Activated CD8-positive, alpha-beta T cell treated with anti-CD3 and anti-CD28 coated beads, Interleukin-2, amount 10 ng/mL, durations not matched to agents 7 days and 5 days (primary cell): ENCODE measurements at places on chromosomes 7 and 10.

GRCh38 chr7:76069238-76069638 is 21.3 kb downstream of the MDH2 start:
- DNase-seq: no peak

GRCh38 chr7:14395860-14396259 is 406.4 kb upstream of the ETV1 start:
- DNase-seq: no peak

- no peak for DNase-seq
Measured at GRCh38 chr10:43854007-43854406, 205.3 kb upstream of the ZNF32 start.

- no peak for DNase-seq
Measured at GRCh38 chr7:118511146-118511545, 286.6 kb downstream of the ANKRD7 start.

GRCh38 chr7:74252893-74253292 is 1.3 kb downstream of the RFC2 start:
- no peak for DNase-seq

- DNase-seq: no peak
Measured at GRCh38 chr7:88465600-88465999, 158.9 kb upstream of the STEAP4 start.

GRCh38 chr7:140923358-140924006 is 1.2 kb downstream of the BRAF start:
- no peak for DNase-seq

DNA sequence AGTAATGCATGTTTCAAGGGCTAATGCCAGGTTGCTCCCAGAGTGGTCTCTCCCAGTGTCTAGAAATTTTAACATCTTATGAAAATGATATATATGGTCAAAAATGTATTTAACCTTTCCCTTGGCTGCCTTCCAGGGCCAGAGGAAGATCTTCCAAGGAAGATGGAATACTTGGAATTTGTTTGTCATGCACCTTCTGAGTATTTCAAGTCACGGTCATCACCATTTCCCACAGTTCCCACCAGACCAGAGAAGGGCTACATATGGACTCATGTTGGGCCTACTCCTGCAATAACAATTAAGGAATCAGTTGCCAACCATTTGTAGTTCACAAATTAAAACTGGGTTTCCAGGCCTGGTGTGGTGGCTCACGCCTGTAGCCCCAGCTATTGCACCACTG is 9.0 kb downstream of the GATAD1 start:
- DNase-seq: no peak

- no peak for DNase-seq
Measured at GRCh38 chr10:127587668-127588365, 38.7 kb downstream of the NPS start.

DNA sequence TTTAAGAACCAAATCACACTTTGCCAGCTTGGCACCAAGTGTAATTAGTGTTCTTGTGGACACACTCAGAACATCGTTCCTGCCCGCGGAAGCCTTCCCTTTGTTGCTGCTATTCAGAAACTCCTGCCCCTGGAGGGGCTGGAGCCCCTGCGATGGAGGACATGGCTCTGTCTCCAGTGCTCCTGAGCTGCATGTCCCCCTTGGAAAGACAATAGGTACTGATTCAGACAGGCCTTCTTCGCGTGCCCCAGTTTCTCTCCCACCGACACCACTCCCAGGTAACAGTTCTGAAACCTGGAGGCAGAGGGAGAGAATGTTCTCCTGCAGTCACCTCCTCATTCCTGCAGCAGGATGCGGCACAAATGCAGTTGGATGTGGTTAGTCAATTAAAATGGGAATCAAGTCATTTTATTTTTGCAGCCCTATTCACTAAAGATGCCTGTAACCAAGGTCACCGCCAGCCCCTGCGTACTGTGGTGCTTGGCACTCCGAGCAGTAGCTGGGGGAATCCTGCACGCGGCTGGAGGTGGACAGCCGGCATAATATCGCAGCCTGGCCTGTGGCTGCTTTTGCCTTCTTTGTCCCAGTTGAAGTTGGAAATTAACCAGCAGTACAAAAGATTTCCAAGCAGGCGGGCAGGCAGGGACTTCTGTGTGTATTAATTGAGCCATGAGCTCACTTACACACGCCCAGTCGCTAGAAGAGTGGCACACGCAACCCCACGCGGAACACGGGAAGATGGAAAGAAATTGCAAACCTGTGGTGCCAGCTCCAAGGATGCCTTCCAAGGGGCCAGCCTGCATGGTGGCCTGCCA is 205.7 kb downstream of the EBF3 start:
- DNase-seq: no peak

DNA sequence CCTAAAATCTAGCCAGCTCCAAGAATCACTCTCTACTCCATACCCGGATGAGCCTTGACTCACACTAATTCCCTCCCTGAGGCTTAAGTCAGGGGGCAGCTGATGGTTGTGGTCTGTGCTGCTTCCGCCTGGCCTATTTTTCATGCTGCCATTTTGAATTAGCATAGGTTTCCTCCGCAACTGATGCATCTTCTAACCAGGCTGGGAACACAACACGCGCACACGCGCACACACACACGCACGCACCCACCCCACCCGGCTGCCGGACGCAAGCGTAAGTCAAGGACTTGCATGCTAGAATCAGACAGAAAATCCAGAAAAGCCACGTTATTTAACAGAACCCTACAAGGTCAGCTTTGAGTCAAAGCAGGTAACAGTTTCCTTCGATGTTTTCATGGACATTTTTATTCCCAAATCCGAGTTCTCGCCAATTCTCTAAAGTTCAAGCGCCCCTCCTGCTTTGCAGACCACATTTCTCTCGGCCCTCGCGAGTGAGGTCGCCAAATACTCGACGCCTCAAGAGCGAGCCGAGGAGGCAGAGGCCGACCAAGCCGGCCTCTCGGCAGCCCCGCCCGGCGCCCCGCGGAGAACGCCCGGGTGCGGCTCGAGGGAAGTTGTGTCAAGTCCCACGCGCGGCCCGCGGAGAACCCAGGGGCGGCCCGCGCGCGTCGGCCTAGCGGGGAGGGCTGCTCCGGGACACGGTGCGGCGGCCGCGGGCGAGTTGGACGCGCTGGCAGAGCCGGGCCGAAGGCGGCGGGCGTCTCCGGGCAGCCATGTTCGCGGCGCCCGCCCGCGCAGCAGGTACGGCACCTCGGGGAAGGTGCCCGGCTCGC is 961 bp downstream of the SCRN1 start:
- DNase-seq: peak; percentile 43

DNA sequence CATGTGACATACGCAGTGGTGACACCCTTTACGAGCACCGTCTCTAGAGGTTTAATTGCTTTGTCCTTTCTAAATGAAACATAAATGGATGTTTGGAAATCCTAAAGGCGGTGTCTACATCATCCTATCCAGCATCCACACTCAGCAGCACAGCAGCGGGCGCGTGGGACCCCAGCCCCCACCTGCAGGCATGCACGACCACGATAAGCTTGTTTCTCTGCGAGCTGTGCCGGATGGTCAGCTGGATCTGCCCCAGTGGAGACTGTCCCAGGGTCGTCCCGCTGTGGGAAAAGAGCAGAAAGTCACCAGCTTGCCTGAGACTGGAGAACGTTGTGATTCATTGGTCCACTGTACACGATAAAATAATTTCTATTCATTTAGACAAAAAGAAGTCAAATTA is 34.2 kb upstream of the NCAPG2 start:
- DNase-seq: no peak

DNA sequence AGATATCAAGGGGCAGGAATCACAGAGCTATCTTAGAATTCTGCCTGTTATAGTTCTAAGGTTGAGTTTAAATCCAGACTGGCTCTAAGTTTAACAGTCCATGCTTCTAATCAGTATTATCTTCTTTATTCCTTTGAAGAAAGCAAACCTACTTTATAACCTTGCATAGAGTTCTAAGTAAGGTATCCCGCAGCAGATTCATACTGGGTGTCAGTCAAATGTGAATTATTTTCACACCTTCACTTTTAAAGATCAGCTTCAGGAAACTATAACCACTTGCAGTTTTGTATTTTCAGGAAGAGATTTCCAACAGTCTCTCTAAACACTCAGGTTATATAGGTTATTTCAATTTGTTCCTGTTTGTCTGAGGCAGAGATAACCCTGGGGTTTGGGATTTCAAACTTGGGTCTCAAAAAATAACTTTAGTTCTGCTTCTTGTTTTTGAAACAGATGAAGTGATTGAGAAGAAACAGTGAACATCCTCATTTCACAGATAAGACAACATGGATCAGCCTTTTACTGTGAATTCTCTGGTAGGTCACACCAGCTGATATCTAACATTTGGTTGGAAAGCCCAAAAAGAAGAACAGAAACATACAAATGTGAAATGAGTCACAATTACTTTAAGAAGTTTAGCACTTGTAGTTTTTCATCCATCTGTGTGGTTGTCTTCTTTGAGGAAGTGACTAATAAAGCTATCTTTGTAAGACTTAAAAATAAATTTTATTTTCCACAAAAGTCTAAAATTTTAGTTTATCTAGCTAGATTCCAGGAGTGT is 21.4 kb downstream of the STAMBPL1 start:
- no peak for DNase-seq

GRCh38 chr10:101767966-101768790 is 7.7 kb downstream of the FGF8 start:
- DNase-seq: no peak

- DNase-seq: no peak
Measured at GRCh38 chr7:83365746-83366145, 203.1 kb upstream of the PCLO start.

DNA sequence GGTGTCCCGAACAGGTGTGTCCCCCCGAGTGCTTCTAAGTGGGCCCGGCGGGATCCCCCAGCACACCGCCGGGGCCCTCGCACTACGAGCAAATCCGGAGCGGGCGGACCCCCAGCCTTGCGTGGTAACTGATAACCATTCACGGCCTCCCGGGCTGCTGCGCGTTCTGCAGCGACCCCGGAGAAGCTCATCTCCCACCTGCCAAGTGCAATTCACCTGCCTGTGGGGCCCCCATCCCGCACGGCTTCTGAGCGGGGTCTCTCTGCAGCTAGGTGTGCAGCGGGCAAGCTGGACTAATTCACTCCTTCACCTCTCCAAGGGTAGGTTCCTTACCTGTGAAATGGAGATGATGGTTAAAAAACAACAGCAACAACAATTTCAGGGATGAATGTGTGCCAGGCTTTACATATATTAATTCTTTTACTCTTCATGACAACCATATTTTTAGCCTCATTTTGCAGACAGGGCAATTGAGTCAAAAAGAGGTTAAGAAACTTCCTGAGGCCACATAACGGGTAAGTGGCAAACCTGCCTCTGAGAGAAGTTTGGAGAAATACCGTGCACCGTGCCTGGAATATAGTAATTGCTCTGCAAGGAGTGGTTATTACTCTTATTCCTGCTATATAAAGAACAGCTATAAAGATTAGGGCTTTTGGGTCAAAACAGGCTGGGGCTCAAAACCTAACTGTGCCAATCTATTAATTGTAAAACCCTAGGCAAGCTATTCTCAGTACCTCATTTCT is 652 bp upstream of the PODXL start:
- no peak for DNase-seq

- no peak for DNase-seq
Measured at GRCh38 chr7:87000344-87000743, 59.1 kb downstream of the ELAPOR2 start.

DNA sequence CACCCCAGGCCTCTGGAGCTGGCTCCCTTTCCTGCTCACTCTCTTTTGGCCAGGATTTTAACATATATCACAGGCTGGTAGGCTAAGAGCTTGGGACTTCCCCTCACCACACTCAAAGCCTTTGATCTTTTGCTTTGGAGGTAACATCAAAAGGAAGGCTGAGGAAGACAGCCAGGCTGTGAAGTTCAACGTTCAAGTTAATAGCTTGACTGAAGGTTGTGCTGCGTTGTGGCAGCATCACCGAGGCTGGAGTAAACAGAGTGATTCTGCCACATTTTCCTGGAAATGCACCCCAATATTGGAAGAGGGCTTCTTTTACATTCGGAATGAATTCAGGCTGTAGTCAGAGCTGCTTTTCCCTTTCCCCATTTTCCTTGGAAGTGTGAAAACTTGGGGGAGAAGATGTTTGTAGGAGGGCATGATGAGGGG is 57.3 kb downstream of the TCF7L2 start:
- DNase-seq: peak; percentile 62

DNA sequence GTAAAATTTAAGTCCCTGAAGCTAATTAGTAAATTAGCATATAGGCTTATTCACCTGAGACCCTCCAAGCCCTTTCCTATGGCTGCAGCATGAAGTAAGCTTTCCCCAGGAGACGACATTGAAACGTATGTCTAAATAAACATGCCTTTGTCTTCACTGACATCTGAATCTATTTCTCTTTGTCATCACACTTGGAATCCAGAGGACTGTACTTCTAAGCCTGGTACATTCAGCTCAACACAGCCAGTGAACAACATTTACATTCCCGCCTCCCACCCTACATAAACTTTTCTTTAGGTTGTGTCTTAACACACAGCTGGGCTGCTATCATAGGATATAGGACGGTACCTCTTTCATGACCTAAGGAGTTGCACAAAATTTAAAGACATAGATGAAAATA is 414.4 kb downstream of the SFMBT2 start:
- DNase-seq: no peak

DNA sequence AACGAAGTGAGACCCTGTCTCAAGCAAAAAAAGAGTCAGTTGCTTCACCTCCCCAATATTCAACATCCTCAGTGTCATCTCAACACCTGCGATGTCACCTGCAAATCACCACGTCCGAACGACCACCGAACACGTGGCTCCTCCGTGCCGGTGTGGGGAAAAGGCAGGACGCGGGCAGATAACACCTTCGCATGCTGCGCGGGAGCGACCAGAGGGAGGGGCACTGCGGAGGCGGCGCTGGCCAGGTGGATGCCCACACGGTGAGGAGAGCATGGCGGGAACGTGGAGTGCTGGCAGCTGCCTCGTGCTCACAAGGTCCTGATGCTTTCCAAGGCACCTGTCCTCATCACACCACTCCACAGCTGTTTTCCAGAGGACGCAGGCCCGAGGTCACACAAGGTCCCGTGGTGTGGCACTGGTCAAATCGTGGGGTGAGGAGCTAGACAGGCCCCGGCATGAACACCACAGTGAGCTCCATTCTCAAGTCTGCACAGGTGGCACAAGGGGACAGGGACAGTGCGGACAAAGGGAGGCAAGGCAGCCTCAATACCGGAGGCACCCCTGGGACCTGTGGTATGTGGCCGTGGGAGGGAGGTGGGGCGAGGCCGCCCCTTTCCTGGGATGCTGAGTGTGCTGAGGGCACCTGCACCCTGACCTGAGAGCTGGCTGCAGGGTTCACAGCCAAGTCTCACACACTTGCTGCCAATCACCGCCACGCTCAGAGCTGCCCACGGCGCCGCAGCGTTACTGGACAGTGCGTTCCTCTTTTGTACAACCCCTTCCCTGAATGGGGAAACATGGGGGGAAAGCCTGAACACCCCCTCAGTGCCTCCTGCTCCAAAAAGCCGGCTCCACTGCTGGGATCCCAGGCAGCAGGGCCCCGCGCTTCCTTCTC is 13.0 kb downstream of the TUBGCP2 start:
- no peak for DNase-seq

DNA sequence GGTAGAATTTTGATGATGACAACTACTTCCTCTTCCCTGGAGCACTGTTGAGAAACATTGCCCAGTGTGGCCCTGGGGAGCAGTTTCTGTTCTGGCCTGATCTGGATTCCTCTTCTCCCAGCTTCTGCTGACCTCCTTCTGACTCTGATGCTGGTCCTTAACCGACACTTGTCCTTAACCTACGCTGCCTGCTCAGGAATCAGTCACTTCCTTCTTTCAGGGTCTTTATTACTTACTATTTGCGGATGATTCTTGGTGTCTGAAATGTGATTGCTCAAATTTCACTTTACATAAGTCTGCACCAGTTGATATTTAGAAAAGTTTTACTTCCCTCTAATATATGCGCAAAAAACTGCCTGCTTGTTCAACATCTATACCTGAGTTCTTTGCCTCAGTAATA is 164.1 kb downstream of the PTEN start:
- DNase-seq: no peak

- DNase-seq: no peak
Measured at GRCh38 chr7:141695803-141696289, 6.1 kb downstream of the DENND11 start.

GRCh38 chr7:40793132-40793531 is 658.3 kb downstream of the SUGCT start:
- no peak for DNase-seq
